ENCODE measurements at places on chromosomes 2 and 18.

GRCh38 chr2:200300638-200301314, 5.7 kb upstream of the SPATS2L start:
- DNase-seq, result no peak
- H3K27me3 ChIP-seq, result peaks cover 28% of the 10 kb centered on the region
- peaks cover 8% of the 10 kb centered on the region for H3K4me1 ChIP-seq
- H3K27ac ChIP-seq, result no peak overlapping the region
- no peaks in the 10 kb centered on the region for H3K36me3 ChIP-seq
- no peak overlapping the region for H3K4me3 ChIP-seq

DNA sequence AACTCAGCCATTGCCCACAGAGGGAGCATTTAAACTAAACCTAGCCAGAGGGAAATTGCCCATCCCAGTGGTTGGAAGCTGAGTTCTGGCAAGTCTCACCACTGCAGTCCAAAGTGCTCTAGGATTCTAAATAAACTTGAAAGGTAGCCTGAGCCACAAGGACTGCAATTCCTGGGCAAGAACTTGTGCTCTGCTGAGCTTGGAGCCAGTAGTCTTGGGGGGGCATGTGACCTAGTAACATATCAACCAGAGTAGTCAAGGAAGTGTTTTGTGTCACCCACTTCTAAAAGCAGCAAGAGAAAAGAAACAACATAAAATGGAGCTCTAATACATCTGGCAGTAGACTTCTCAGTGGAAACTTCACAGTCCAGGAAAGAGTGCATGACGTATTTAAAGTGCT, 167.0 kb downstream of the PTH2R start:
- H3K4me1 ChIP-seq, result no peaks in the 10 kb centered on the region
- DNase-seq, result no peak
- no peaks in the 10 kb centered on the region for H3K27me3 ChIP-seq
- no peak overlapping the region for H3K27ac ChIP-seq
- H3K36me3 ChIP-seq, result no peaks in the 10 kb centered on the region

- no peak for DNase-seq
- no peaks in the 10 kb centered on the region for H3K4me1 ChIP-seq
- no peaks in the 10 kb centered on the region for H3K36me3 ChIP-seq
- no peak overlapping the region for H3K4me3 ChIP-seq
- H3K27me3 ChIP-seq, result peaks cover 22% of the 10 kb centered on the region
Observed at GRCh38 chr2:42922293-42922692, 129.9 kb upstream of the HAAO start.

GRCh38 chr18:48848641-48849143, 102.1 kb downstream of the SMAD7 start:
- no peak for DNase-seq
- H3K4me1 ChIP-seq, result peaks cover 44% of the 10 kb centered on the region
- H3K27me3 ChIP-seq, result peaks cover 22% of the 10 kb centered on the region
- no peak overlapping the region for H3K4me3 ChIP-seq
- H3K36me3 ChIP-seq, result peaks cover 4% of the 10 kb centered on the region

DNA sequence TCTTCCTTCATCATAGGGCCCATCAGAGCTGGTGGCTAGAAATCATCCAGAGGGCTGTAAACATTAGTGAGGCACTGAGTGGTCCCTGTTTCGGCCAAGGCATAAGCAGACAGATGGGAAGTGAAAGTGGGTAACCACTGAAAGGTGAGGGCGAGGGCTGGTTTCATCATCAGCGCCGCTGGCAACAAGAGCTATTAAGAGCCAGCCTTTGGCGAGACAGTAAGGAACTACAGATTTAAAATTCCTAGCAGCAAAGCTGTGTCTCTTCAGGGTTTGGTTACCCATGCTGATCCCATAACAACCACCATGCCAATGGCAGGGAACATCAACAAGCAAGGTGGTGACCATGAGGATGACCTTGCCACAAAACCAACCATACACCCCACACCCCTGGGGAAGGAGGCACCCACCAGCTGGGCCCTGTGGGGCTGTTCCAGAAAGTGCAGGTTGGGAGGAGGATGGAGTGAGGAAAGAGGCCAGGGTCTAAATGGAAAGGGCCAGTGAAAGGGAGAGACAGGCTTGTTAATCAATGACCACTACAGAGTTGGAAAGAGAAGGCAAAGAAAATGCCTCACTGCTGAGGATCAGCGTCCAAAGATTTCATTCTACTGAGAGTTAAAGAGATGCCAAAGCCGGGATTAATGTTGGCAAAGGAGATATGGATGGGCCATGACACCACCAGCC, 9.0 kb upstream of the SLC20A1 start:
- peaks cover 68% of the 10 kb centered on the region for H3K4me1 ChIP-seq
- H3K27ac ChIP-seq, result no peak overlapping the region
- DNase-seq, result no peak

GRCh38 chr2:143686585-143687164, 557.5 kb downstream of the ARHGAP15 start:
- H3K36me3 ChIP-seq, result peaks cover 16% of the 10 kb centered on the region
- DNase-seq, result no peak
- H3K4me1 ChIP-seq, result peaks cover 4% of the 10 kb centered on the region
- H3K27me3 ChIP-seq, result no peaks in the 10 kb centered on the region
- H3K27ac ChIP-seq, result no peak overlapping the region
- H3K4me3 ChIP-seq, result no peak overlapping the region

GRCh38 chr2:185802926-185803325, 64.3 kb downstream of the FSIP2 start:
- no peak overlapping the region for H3K4me3 ChIP-seq
- no peaks in the 10 kb centered on the region for H3K27me3 ChIP-seq
- no peak overlapping the region for H3K27ac ChIP-seq
- no peaks in the 10 kb centered on the region for H3K36me3 ChIP-seq

GRCh38 chr2:196365923-196366322, 194.5 kb upstream of the STK17B start:
- H3K36me3 ChIP-seq, result no peaks in the 10 kb centered on the region
- H3K4me1 ChIP-seq, result peaks cover 13% of the 10 kb centered on the region
- H3K4me3 ChIP-seq, result no peak overlapping the region
- no peak for DNase-seq
- H3K27me3 ChIP-seq, result peaks cover 13% of the 10 kb centered on the region
- no peak overlapping the region for H3K27ac ChIP-seq

GRCh38 chr18:78986018-78986481, 6.4 kb downstream of the SALL3 start:
- H3K27me3 ChIP-seq, result peaks cover 52% of the 10 kb centered on the region
- no peak overlapping the region for H3K27ac ChIP-seq
- H3K4me1 ChIP-seq, result peaks cover 5% of the 10 kb centered on the region
- no peak overlapping the region for H3K4me3 ChIP-seq

GRCh38 chr18:9333441-9334328, 888 bp upstream of the TWSG1 start:
- peak overlapping the region; percentile 79 for H3K4me3 ChIP-seq
- peak overlapping the region; percentile 79 for H3K27ac ChIP-seq
- no peaks in the 10 kb centered on the region for H3K36me3 ChIP-seq

GRCh38 chr2:201150454-201151020, 32.4 kb upstream of the CASP10 start:
- DNase-seq, result no peak
- peaks cover 58% of the 10 kb centered on the region for H3K36me3 ChIP-seq
- no peak overlapping the region for H3K27ac ChIP-seq
- H3K27me3 ChIP-seq, result no peaks in the 10 kb centered on the region

DNA sequence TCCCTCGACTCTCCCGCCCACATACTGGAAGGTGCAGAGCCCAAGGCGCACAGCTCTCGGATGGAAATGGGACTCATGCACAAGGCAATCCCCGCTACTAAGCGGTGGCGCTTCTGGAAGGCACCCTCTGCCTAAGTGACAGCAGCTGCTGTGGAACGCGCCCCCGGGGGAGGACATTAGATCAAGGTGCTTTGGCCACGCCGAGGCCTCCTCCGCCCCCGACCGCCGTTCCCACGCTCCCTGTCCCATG, 202 bp downstream of the MCEE start:
- peaks cover 12% of the 10 kb centered on the region for H3K4me1 ChIP-seq
- no peaks in the 10 kb centered on the region for H3K27me3 ChIP-seq
- no peak overlapping the region for H3K27ac ChIP-seq

- DNase-seq, result no peak
- no peaks in the 10 kb centered on the region for H3K36me3 ChIP-seq
- no peak overlapping the region for H3K27ac ChIP-seq
- no peaks in the 10 kb centered on the region for H3K4me1 ChIP-seq
- no peak overlapping the region for H3K4me3 ChIP-seq
- H3K27me3 ChIP-seq, result peaks cover 31% of the 10 kb centered on the region
Observed at GRCh38 chr2:172415865-172416183, 11.6 kb upstream of the ITGA6 start.

All from activated naive CD4-positive, alpha-beta T cell treated with anti-CD3 and anti-CD28 coated beads, Interleukin-2, amount 10 ng/mL, durations not matched to agents 7 days and 5 days (primary cell).